Stimulated activated CD4-positive, alpha-beta T cell treated with anti-CD3 and anti-CD28 coated beads, TNF-alpha, amount 100 ng/mL, for 48 hours (primary cell): ENCODE measurements at places on chromosomes 6 and 20.

DNA sequence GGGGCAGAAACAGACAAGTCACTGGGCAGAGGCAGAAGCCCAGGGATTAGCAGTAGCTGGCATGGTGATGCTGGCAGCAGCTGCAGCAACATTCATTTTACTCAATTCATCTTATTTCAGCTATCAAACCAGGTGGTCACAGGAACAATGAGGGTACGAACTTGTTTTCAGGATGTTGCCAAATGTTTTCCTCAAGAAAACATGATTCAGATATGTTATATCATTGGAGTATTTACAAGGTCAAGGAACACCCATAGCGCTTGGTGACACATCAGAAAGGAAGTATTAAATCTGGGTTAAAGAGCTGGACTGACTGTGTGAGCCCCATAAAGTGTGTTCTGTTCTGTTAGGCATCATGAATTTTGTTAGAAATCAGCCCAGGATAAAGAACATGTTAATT is 456.9 kb upstream of the ID4 start:
- DNase-seq, result no peak

GRCh38 chr20:34129518-34130162 is 17.6 kb upstream of the EIF2S2 start:
- DNase-seq, result peak; percentile 38

GRCh38 chr20:24810676-24811407 is 138.2 kb upstream of the CST7 start:
- no peak for DNase-seq

DNA sequence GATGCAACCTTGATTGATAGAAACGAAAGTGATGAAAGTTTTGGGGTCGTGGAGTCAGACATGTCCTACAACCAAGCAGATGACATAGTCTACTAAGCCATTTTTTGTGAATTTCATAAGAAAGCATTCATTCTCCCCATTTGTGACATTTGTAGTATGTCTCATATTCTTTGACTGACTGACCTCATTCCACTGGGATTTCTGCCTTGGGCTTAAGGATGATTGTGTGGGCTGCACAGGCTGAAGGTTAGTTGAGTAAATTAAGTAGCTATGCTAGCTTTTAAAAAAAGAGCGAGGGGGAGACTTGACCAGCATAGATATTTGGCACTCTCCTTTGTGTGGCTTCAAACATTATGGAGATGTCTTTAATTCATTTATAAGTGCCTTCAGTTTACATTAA is 28.9 kb downstream of the STMND1 start:
- no peak for DNase-seq

GRCh38 chr6:79713701-79714322 is 82.7 kb downstream of the SH3BGRL2 start:
- no peak for DNase-seq

DNA sequence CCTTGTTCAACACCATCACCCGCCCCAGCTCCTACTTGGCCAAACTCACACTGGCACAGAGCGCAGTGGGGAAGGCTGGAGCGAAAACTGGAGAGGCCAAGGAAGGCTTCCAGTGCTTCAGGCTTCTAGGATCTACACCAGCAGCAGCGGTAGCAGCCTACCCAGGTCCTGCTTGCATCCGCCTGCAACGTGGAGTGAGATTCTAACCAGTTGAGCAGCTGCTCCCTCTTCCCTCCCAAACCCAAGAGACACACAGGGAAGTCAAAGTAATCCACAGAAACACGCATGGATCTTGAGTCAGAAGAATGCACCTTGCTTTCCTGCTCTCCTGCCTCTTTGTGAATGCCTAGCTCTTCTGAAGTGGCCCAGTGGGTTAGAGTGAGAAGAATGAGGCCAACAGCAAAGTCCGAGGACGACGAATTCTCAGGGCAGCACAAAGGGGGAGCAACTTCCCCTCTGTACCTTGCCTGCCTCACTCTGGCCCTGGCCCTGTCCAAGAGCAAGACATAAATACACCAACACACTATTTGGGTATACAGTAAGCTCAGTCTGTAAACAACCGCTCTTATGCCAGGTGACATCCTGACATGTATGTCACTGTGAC is 95.9 kb upstream of the FOXQ1 start:
- DNase-seq, result no peak

- no peak for DNase-seq
These were observed 257.2 kb upstream of the EPHA7 start for GRCh38 chr6:93676581-93676980.

DNA sequence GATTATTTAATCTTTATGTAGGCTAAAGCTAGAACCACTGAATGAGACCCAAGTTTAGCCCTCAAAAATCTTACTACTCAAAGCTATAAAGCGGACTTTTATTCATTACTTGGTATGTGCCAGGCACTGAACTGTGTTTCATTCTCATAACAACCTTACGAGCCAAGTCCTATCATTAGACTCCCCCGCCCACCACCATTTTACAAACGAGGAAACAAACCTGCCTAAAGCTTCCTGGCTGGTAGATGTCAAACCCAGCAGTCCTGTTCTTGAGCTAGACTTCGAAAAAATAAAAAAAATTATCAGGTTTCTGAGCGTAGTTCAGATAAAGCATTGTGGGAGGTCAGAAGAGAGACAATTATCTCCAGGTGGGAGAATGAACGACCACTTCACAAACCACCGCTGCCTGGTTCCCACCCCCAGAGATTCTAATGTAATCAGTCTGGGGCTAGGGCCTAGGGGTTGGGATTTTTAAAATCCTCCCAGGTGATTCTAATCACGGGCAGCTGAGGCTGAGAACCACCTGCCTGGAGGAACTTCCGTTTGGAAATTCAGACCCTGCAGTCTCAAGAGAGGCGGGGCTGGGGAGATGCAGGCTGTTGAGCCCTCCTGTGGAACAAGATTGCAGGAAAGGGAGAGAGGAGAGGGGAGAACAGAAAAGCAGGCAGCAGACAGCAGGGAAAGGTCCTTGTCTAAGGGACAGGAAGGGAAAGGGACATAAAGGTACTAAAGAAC is 8.6 kb downstream of the ADTRP start:
- DNase-seq, result no peak
